ENCODE measurements at places on chromosomes 6 and 20.

DNA sequence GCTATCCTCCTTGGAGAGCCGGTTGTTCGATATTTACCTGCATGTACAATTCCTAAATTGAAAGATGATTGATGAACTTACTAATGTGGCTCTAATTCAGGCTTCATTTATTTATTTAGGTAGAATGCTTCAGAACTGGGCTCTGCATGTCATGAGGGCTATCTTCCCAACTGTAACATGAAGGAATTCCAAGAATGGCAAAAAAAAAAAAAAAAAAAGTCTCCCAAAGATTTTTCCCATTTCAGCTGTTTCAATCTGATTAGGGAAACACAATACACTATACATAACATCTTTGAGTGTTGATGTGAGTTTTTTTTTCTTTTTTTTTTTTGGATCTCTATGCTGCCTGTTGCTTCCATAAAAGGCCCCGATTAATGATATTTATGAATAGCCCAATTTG lies 120.1 kb upstream of the SHLD1 start:
- DNase-seq, result no peak

- DNase-seq, result no peak
Observed at GRCh38 chr6:159594750-159595117, 98.3 kb downstream of the SOD2 start.

- DNase-seq, result no peak
Observed at GRCh38 chr6:155162682-155163081, 101.1 kb upstream of the CLDN20 start.

DNA sequence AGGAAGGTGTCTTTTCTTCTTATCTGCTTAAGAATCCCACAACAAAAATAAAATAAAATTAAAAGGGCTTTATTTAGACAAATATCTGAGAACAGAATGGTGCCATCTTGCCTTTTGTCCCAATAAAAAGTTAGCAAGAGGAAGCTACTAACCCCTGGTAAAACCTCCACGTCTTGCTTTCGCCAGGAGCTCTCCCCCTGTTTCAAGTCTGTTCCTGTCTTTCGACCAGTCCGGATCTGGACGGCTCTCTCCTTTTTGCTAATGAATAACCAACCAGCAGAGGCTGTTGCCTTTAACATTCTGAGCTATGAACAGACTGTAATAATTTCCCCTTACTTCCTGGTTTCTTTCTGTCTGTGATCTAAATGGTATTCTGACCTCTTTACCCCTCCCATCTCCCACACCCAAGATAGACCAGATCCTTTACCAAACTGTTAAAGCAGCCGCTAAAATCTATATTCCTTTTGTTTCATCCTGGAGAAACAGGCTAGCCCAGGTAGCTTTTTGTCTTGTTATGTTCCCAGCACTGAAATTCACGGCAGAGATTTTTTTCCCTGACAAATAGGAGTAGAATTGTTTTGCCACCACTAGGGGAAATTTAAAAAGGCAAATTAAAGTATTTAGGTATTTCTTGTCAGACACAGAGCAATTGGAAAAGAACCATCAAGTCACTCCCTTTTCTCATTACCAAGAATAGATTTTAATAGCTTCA lies at the start of gene FRK:
Gene FRK, minus strand, starts transcription at position 320 of the 712 bp plus-strand sequence. CDS start 580 bp downstream, outside the sequence.
- DNase-seq, result no peak

DNA sequence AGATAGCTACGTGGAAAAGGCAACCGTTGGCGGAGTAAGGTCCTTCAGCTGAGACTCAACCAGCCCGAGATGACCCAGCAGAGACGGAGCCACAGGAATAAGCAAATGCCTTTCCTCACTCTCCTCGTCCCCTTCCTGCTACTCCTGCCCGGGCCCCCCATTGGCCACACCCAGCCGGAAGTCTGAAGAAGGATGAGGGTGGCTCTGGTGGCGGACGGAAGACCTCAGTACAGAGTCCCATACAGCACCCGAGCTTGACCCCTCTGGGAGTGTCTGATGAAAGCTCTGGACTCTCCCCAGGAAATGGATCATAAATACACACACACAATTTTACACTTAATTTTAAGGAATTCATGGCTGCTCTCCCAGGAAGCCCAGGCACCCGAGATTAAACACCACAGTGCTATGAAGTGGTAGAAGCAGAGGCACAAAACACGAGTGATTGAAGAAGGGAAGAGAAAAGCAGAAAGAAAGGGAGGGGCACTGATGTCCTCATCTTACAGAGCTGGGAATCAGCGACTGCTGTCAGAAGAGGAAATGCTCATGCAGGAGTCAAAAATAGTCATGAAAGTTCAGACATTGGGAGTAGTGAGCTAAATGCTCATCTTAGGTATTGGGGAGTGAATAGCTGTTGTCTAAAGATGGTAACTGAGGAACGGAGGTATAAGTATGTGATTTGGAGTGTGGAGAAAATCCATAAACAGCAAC lies 125.6 kb downstream of the BANF2 start:
- DNase-seq, result no peak

- no peak for DNase-seq
Observed at GRCh38 chr6:162821102-162821501, 93.3 kb downstream of the PACRG start.
